ENCODE measurements at places on chromosomes 4 and X.

DNA sequence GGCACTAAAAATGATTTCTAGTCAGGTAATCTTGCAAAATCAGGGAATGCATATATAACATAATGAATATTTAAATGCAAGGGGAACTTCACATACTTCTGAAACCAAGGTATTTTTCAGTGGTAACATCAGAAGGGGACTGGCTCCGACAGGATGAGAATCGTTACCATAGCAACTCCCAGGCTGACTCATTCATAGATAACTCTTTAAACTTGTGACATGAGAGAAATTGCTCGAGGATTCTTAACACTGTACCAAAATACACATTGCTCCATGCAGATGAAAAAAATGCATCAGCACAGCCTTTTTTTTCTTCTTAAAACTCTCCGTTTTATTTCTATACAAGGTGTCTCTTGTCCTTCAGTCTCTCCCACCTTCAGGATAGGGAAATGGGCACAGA lies 114.3 kb downstream of the GABRB1 start:
- no peak for DNase-seq

DNA sequence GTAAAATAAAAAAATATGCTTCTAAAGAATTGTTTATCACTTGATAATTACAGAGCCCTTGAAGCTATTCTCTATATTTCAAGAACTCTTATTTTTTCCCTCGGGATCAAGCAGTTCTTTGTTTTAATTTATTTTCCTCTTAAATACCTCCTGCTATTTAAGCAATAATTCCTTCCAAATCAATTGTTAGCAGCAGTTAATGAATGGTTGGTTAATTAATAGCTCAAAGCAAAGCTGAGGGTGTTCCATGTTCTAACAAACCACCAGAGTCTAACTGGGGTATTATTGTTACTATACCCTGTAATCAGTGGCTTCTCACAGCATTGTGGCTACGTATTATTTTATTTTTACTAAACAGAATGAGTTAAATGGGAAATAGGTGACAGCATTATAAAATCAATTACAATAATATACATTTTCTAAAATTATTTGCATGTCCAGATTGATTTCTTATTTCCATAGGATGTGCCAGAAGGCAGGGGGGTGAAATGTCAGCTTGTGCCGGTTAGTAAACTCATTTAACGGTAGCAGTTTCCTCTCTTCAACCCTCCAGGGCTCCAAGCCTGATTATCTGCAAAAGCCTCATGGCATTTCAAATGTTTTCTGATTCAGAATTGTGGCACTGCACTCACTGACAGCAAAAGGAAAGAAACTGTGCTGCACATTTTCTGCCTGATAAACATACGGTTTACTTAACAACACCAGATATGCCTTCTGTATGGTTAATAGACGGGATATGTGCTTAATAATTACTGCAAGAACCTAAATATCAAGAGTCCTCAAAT lies 286.9 kb upstream of the EMCN start:
- DNase-seq: no peak

DNA sequence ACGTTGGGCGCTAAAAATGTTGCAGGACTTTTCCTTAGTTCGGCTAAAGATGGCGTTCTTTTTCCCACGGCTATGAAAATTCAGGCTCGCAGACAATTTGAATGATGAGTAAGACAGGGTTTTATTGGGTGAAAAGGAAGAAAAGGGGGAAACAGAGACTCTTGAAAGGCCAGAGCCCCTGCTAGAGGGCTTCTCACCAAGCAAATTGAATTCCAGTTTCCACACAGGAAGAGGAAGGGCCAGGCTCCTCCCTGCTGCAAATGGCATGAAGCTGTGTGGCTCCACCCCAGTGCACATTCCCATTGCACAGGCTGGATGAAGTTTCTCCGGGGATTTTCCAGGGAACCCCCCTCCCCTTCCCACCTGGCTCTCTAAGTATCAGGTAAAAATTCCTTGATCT lies 210.9 kb downstream of the KLHL4 start:
- no peak for DNase-seq

GRCh38 chr4:143300860-143301259 lies 35.8 kb upstream of the GAB1 start:
- no peak for DNase-seq

GRCh38 chrX:105314458-105314857 lies 94.0 kb upstream of the TEX13A start:
- no peak for DNase-seq

- no peak for DNase-seq
These were observed 2.7 kb downstream of the SRPK3 start for GRCh38 chrX:153783378-153784013.

- DNase-seq: peak; percentile 47
These were observed 886 bp upstream of the NDST3 start for GRCh38 chr4:118033148-118034052.

- no peak for DNase-seq
These were observed 98.1 kb downstream of the DCTD start for GRCh38 chr4:182818926-182819730.

- DNase-seq: peak; percentile 3
These were observed 195.6 kb upstream of the TACR3 start for GRCh38 chr4:103915224-103915869.

GRCh38 chrX:11531226-11531625 lies 134.5 kb downstream of the ARHGAP6 start:
- DNase-seq: no peak

DNA sequence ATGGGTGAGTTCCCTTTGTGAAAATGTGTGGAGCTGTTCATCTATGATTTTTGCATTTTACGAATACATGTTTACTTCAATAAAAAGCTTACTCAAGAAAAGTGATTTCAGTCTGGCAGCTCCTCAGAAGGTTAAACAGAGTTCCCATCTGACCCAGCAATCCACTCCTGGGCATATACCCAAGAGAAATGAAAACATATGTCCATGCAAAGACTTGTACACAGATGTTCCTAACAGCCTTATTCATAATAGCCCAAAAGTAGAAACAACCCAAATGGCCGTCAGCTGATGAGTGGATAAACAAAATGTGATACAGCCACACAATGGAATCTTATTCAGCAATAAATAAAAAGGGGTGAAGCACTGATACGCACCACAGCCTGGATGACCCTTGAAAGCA lies 20.8 kb downstream of the CLCN4 start:
- DNase-seq: no peak

DNA sequence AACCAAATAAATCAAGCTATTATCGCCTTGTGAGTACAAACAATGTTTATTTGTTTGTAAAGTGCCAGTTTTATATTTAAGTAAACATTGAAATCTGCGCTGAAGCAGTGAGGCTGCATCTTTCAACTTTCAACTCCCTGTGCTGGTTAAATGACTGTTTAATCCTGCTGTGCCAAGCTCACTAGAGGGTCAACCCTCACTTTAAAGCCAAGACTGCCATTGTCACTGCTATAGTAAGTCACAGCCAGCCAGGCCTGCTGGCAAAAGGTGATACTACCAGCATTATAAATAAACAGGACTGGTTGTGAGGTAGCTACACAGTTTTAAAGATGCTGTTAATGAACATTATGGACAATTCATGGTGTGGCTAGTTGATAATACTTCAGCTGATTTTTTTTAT lies 34.6 kb downstream of the EFHC2 start:
- no peak for DNase-seq

GRCh38 chr4:34323549-34324320 lies 1920.6 kb downstream of the ARAP2 start:
- DNase-seq: no peak

- peak; percentile 63 for DNase-seq
These were observed 94.7 kb downstream of the SEL1L3 start for GRCh38 chr4:25767877-25768725.

- no peak for DNase-seq
These were observed 20.0 kb downstream of the DIAPH2 start for GRCh38 chrX:96704629-96705028.

- peak; percentile 70 for DNase-seq
These were observed at the start of gene SNCA for GRCh38 chr4:89836897-89837384. Gene SNCA (minus strand): TSS chr4:89837161. CDS start chr4:89835667, 1,494 bp downstream.

DNA sequence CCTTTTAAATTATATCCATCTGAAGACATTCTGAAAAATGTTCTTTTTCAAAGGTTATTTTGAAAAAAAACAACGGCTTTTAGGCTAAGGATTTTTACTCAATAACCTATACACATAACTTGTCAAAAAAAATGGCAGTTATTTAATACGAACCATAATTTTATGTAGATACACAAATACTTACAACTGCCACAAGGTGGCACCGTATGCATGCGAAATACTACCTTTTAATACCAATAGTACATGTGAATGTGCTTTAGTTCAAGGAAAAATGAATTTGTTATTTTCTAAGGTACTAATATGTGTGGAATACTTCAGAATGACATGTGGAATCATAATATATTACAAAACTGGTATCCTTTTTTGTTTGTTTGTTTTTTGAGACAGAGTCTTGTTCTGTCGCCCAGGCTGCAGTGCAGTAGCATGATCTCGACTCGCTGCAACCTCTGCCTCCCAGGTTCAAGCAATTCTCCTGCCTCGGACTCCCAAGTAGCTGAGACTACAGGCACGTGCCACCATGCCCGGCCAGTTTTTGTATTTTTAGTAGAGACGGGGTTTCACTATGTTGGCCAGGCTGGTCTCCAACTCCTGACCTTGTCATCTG lies 4.6 kb upstream of the MAD2L1 start:
- DNase-seq: peak; percentile 22

- no peak for DNase-seq
These were observed 203.9 kb upstream of the VCX3A start for GRCh38 chrX:6738518-6739470.

GRCh38 chrX:79140731-79141130 lies 3.8 kb upstream of the GPR174 start:
- no peak for DNase-seq

DNA sequence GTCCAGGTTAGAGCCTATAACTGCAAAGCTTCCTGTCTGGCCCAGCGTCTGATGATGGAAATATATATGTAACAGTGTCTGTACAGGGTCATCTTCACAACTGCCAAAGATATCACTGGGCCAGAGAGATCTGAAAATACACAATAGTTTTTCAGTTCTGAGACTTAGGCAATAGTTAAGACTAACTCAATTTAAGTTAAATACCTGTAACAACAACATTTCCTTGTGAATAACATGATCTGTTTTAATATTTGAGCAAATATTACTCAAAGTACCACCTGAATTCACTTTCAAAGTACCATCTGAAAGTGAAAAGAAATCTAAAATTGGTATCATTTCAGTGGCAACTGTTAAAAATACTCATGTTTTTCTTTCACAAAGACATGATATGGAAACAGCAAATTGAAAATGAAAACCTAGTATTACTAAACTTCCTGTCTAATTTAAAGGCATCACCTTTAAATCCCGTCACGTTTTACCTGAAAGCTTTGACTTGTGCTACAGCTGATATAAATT lies 9.6 kb downstream of the ZAR1 start:
- DNase-seq: no peak

- no peak for DNase-seq
These were observed 39.3 kb upstream of the PRPS2 start for GRCh38 chrX:12751887-12752286.

DNA sequence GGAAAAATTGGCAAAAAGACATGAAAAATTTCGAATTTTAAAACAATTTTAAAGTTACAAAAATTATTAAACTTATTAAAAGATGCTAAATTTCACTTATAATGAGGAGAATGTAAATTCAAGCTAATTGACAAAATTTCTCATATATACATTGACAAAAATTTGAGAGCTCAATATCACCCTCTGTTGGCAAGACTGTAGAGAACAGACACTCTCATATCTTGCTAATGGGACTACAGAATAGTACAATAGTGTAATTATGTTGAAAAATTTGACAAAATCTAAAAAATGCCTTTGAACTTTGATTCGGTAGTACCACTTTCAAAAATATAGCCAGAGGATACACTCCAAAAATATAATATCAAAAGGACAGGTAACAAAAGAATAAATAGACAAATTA lies 29.8 kb downstream of the DCAF8L2 start:
- no peak for DNase-seq

- DNase-seq: no peak
These were observed 49.2 kb downstream of the FHIP1A start for GRCh38 chr4:151458148-151458547.
